ENCODE measurements at places on chromosomes 3 and 15. TPM values are rescaled to one million over a fixed set of nuclear protein-coding genes. Genes with fewer than 3 reads are reported as not detected.

The IGDCC3 gene
- not detected for total RNA-seq

The TM4SF1 gene
- total RNA-seq: 153 TPM

The CYP1A2 gene
- not detected for total RNA-seq

DNA sequence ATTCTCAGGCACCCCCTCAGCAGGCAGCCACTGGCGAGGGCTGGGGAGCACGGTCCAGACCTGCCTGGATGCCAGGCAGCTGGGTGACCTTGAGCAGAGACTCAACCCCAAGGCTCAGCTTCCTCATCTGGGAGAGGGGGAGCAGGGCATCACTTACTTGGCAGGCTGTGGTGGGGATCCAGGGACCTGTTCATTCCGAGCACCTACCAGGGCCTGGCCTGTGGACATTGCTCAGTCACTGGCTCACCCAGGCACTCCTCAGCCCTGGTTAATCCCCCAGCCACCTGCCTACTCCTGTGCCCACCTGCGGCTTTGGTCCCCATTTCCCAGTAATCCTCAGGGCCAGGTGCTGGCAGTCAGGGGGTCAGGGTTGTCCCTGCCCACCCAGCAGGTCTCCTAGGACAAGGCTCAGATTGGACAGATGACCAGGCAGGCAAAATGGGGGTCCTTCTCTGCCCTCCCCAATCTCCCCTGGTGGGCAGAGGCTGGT is 9.3 kb upstream of the RPL29 start:
- DNase-seq: no peak

- no peak for DNase-seq
Measured at GRCh38 chr3:58173669-58174398, 36.9 kb downstream of the DNASE1L3 start.
